Activated T-helper 1 cell treated with anti-CD3 and anti-CD28 coated beads, Interleukin-12 subunit alpha, Interleukin-12 subunit beta, Interleukin-2, Interleukin-4 antibody, amounts not matched to agents 30 ng/mL and 10 ng/mL and 1 ng/mL, durations not matched to agents 14 hours and 24 hours and 36 hours (primary cell): ENCODE measurements at places on chromosomes 3 and 15.

- DNase-seq: no peak
Measured at GRCh38 chr15:69972436-69972835, 125.3 kb downstream of the TLE3 start.

- no peak for DNase-seq
Measured at GRCh38 chr3:53258600-53259426, 3.0 kb upstream of the TKT start.

DNA sequence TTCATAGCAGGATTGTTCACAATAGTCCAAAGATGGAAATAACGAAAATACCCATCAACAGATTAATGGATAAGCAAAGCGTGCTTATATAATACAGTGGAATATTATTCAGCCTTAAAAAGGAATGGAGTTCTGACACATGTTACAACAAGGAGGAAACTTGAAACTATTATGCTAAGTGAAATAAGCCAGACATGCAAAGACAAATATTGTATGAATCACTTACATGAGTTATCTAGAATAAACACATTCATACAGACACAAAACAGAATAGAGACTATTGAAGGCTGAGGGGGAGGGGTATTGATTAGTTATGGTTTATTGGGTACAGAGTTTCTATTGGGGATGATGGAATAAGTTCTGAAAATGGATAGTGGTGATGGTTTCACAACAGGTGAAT lies 438.6 kb downstream of the CADM2 start:
- DNase-seq: no peak

DNA sequence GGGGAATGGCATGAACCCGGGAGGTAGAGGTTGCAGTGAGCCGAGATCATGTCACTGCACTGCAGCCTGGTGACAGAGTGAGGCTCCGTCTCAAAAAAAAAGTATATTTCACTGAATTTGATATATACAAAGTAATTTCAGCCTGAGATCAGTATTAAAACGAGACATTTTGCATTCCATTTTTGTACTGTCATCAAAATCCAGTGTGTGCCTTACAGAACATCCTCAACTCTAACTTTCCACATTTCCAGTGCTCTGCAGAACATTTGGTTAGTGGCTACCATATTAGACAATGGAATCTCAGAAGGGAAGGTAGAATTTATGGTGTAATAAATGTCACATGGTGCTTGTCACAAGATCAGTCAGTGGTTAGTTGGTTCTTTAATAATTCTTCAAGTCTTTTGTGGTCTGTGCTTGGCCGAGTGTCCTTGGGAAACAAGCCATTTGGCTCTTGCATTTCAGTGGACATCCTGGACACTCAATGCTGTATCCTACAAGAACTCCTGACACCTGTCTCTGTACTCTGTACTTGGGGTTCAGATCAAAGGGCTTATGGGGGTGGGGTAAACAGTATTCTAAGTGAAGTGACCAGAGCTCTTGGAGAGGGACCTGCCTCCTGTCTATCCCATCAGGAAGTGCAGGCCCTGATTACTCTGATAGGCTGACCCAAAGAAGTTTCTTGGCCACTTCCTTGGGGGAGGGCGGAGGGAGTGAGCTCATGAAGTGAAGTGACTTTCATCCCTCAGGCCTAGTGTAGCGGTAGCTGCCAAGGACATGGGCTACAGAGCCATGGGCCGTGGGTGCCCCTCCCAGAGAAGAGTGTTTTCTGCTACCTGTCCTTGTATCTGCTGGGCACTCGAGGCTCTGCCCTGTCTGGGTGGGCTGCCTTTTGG lies 3.7 kb downstream of the ACVR2B start:
- DNase-seq: no peak

DNA sequence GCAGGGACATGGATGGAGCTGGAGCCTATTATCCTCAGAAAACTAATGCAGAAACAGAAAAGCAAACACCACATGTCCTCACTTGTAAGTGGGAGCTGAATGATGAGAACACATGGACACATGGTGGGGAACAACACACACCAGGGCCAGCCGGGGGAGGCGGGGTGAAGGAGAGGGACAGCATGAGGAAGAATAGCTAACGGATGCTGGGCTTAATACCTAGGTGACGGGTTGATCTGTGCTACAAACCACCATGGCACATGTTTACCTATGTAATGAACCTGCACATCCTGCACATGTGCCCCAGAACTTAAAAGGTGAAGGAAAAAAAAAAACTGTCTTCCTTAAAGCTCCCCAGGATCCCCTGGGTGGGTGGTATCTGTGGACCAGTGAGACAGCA lies 87.1 kb downstream of the ADAMTS17 start:
- no peak for DNase-seq

DNA sequence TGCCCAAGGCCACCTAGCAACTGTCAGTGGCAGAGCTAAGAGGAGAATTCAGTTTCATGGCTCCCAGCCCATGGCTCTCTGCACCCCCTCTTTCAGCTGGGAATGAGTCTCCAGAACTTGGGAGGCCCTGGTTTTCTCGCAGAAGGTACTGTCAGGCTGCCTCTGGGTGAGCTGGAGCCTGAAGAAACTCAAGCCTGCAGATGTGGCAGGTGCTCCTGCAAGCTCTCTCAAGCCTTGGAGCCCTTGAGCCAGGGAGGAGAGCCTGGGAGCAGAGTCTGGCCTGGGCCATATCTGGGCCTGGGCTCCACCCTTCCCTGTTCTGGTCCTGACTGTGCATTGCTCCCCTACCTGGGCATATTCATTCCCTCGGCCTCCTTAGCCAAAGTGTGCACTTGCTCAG lies 74.4 kb upstream of the TLE3 start:
- no peak for DNase-seq
